ENCODE measurements at places on chromosomes 5 and 9.

GRCh38 chr5:150085191-150085912 lies 1.0 kb downstream of the CSF1R start:
- DNase-seq = no peak

DNA sequence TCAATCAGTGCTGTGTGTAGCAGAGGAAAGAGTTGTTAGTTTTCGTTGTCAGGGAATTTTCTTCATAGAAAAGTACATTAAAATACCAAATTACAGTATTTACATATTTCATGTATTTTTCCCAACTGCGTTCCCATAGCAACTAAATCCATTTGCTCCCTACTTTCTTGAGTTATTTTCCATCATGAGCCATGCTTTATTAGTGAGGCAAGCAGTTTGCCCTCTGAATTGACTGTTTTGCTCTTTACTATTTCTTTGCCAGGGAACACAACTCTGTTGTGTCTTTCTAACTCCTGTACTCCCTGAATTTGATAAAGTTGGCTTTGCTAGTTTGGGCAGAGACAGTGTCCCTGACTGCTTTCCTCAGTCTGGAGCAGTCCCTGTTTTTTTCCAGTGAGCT lies 276.2 kb upstream of the SLC30A5 start:
- DNase-seq = no peak

DNA sequence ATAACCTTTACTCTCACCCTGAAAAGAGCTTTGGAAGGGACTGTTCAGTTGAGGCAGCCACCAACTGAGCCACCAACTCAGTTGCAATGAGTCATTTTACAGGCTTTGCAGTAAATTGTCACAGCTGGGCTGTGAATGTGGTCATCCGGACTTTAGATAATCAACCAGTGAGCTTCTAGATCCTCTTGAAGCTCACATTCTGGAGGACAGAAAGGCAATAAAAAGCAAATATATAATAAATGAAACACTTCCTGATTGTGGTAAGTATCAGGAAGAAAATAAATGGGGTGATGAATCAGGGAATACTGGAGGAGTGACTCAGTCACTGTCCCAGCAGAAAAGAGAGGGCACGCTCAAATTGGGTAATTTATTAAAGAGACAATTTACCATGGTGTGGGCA lies 13.2 kb upstream of the C5orf58 start:
- no peak for DNase-seq

DNA sequence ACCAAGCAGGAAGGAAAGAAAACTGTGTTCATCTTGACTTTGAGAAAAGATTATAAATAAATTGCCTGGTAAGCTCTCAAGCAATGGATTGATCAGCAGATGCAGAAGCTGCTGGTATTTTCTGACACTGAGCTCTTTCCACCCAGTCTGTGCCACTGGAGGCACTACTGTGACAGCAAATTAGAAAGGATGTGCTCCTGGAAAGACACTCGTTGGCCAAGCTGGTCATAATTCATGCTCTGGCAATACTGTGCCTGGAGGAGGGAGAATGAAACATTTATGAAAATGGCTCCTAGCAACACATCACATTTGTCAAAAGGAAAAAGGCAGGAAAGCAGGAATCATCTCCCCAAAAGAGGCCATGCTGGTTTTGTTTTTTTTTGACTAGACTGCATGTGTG lies 84.2 kb downstream of the CAVIN4 start:
- no peak for DNase-seq

GRCh38 chr9:70156729-70157128 lies 102.0 kb upstream of the SMC5 start:
- no peak for DNase-seq

GRCh38 chr9:97531888-97532376 lies 30.5 kb downstream of the TMOD1 start:
- no peak for DNase-seq

Measured in trophoblast cell (in vitro differentiated cells and primary cell).